ENCODE measurements at places on chromosomes 12 and 14.

DNA sequence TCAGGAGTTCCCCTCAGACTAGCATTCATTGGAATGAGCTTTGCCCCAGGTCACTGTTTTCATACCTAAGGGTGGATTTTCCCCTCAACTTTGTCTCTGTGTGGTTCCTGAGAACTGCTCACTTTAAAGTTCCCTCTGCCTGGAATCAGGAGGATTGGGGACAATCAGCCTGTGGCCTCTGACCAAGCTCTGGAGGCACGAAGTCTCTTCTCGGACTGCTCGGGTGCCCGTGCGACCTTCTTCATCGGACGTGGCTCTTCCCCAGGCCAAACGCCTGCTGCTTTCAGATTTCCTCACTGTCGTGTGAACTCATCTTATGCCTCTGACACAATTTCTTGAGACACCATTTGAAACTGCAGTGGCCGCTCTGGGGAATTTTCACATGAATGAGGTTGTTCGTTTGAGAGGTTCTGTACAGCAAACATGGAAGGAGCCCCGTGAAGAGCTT is 153.7 kb upstream of the PZP start:
- no peak for DNase-seq

DNA sequence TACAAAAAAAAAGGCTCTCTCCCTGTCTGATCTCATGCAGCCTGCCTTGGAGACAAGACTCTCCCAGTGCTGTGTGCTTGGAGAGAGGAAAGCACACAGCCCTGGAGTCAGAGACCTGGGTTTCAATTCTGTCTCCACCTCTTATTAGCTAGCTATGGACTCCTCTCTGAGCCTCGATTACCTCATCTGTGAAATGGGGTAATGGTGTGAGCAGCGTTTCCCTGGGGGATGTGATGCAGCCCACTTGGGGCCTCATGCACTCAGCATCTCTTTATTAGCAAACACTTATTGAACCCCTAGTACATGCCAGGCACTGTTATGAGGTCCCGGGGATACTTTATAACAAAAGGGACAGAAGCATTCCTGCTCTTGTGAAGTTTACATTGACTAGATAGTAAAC is 12.5 kb downstream of the SDS start:
- DNase-seq: no peak

GRCh38 chr14:22460461-22461195 is 128.4 kb downstream of the DAD1 start:
- no peak for DNase-seq

GRCh38 chr14:98325761-98326160 is 946.2 kb downstream of the BCL11B start:
- no peak for DNase-seq

DNA sequence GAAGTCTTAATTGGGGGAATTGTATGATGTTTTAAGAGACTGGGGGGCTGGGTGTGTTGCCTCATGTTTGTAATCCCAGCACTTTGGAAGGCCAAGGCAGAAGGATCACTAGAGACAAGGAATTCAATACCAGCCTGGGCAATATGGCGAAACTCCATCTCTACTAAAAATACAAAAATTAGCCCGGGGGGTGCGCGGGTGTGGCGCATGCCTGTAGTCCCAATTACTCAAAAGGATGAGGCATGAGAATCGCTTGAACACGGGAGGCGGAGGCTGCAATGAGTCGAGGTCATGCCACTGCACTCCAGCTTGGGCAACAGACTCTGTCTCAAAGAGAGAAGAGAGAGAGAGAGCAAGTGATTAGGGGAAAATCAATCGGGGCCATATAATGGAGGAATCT is 600.5 kb downstream of the SLC16A7 start:
- DNase-seq: no peak

DNA sequence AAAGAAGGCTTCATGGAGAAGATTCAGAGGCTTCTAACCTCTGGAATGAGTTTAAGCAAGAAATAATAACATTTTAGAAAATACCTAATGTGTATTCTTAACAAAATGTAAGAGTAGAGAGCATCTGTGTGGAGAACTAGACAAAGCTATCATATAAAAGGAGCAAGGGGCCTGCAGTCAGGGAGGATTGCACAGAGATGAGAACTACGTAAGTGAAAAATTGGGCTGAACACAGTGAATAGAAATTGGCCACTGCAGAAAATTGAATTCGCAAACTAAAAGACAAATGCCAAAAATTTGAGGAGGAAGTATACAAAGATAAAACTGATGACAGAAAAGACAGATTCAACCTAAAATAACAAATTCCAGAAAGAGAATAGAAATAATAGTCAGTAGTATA is 92.8 kb downstream of the TGFB3 start:
- no peak for DNase-seq

DNA sequence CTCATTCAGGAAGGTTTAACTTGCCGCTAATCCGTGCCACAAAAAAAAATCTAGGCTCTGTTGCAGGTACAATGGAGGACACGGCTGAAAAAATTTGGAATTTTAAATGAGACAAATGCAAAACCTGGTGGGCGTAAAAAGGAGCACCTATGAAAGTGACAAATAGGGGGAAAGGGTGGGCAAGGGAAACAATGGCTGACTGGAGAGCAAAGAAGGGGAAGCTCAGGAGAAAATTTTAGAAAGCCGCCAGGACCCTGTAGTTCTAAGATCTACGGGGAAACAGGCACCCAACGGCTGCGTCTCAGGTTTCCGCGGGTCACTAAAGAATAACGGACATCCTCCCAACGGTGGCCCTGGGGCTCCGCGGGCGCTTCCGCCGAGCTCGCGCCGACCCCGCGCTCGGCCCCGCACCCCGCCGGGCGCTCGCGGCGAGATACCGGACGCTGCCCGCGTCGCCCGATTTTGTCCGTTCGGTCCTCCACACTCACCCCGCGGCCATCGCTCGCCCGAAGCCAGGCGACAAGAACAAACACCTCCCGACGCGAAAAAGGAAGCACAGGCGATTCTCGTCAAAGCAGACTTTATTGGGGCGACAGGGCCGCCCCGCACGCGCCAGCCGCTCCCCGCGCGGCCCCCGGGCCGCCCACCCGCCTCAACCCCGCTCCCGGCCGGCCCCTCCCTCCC is 1.1 kb upstream of the YY1 start:
- peak; percentile 10 for DNase-seq

DNA sequence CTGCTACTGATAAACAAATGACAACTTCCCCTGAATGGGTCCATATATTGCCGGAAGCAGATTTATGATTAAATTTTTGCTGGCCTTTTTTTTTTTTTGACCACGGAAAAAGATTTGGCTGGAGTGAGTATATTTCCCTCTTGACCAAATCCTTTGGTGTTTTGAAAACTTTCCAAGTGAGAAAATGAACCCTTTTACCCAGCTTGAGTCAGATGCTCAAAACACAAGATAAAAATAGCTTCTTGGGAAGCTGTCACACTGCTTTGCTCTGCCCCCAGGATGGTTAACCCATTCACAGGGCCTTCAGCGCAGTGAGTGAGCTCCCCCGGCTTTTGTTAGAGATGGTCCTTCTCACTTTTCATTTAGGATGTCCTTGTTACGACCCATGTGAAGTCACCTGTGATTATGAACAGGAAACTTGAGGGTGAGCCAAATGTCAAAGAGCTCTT is 224.3 kb downstream of the PELI2 start:
- no peak for DNase-seq

- no peak for DNase-seq
Measured at GRCh38 chr12:30914986-30915591, 11.5 kb upstream of the TSPAN11 start.

DNA sequence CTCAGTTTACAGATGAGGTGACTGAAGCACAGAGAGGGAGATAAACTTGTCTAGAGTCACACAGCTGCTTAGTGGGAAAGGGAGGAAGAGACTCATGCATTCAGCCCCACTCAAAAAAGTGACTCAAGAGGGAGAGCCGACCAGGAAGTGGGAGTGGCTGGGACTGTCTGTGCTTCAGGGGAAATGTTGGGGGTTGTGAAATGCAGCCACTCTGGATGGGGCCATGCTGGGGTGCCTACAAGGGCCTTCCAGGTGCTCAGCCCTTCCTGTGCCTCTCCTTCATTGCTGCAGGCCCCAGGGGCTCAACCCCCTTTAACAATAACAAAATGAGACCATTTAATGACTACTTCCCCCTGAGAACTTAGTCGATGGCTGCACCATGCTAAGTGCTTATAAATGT is 41.8 kb downstream of the CACNA1C start:
- no peak for DNase-seq

- DNase-seq: no peak
Measured at GRCh38 chr12:3165078-3165980, 88.2 kb downstream of the TSPAN9 start.

DNA sequence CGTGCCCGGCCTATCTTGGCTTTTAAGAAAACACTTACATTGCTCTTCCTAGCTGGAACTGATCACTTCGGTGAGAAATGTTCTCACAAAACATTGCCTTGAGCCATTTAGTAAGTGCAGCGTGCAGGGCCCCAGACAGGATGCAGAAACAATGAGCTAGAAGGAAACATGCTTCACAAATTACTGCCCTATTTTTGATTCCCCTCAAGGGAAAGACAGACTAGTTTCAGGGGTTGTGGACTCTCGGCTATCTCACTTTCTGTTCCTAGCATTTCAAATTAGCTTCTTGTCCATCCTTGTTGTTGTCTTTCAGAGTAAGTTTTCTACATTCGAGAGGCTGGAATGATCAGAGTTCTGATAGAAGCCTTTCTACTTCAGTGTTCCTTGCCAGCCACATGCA is 21.6 kb downstream of the TGFB3 start:
- no peak for DNase-seq

DNA sequence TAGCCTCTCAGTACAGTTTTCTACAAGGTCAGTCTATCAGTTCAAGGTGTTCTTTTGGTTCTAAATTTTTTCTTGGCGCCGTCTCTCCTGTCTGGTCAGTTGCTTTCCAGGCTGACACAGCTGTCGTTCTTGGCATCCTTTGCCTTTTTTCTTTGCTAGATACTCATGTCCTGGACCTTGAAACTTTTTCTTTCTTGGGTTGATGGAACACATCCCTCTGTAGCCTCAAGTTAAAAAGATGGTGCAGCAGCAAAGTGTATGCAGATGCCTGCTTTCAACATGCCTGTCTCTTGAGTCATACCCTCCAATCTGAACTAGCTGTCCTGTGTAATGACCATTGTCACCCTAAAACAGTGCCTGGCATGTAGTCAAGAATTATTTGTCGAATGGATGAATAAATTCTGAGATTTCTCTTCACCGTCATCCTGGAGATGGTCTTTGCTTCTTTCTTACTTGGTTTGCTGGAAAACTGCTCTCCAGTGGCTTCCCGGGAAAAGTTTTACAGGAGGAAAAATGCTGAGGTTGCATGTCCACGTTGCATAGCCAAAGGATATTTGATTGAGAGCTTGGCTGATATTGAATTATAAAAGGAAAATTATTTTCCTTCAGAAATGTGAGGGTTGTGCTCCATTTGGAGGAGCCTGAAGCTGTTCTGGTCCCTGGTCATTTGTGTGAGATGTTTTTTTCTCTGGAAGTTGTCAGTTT is 4.6 kb downstream of the NYNRIN start:
- DNase-seq: no peak

DNA sequence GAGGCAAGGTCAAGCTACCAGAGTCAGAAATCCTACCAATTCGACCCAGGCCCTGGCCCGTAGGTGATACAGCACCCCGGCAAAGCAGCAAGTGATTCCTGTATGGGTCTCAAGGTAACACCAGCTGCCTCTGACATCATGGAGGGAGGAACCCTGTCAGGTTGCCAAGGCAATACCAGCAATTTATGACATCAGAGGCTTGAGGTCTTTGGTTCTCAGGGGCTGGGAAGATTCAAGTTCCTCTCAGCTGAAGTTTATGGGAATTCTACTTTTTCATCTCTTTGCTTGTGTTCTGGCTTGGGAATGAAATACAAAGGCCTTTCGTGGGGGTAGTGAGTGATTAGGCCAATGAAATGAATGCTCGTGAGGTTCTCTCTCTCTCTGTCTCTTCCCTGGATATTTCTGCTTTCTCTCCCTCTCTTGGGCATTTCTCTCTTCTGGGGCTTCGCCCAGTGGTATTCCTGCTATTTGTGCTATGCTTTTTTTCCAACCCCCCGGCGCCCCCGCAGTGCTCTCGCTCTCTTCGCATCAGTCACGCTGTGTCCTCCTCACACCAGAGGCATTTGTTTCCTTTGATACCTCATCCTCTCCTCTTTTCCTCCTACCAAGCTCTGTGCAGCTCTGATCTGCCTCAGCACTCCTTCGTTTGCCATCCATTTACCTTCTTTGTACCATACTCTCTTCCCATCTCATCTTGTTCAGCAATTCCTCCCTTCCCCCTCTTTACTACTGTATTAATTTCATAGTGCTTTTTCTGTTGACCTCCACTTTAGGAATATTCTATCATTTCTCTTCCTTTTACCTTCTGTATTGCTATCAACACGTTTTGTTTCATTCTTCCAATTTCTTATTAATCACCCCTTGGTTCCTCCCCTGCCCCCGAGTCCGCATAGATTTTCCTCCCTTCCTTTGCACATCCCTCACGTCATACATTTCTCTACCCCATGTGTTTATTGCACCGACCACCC is 2.9 kb downstream of the ZFHX2 start:
- no peak for DNase-seq

GRCh38 chr12:12562585-12563261 is at the start of gene DUSP16:
TSS of gene DUSP16 (minus strand) at chr12:12562863. CDS start at chr12:12521098, 41,765 bp downstream.
- DNase-seq: peak; percentile 81

DNA sequence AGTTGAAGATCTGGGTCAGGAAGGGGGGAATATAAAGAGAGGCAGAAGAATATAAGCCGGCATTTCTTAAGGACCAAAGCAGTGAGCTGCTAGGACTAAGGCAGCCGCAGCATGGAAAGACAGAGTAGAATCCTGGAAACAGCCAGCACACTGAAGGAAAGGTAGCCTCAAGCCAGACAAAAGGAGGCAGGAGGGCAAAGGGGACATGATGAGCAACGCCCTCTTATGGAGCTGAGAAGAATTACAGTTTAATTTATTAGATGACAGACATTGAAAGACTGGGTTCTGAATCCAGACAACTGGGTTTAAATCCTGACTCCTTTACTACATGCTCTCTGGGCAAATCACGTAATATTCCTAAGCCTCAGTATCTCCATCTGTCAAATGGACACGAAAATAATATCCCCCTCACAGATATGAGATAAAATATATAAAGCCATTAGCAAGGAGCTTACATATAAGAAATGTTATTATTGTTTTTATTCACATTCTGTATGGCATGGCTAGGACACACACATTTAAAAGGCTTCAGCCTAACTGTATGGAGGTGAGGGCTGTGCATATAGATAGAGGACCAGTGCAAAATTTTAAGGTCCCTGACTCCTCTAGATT is 8.1 kb upstream of the PCED1B start:
- no peak for DNase-seq

Measured in DMS 273 treated with DMSO at 0.1 percent for 48 hours (cell line).